ENCODE measurements at places on chromosomes 2 and 18. TPM values are rescaled to one million over a fixed set of nuclear protein-coding genes. Genes with fewer than 3 reads are reported as not detected.

ALPP gene
- polyA plus RNA-seq: 0.03 TPM

DNA sequence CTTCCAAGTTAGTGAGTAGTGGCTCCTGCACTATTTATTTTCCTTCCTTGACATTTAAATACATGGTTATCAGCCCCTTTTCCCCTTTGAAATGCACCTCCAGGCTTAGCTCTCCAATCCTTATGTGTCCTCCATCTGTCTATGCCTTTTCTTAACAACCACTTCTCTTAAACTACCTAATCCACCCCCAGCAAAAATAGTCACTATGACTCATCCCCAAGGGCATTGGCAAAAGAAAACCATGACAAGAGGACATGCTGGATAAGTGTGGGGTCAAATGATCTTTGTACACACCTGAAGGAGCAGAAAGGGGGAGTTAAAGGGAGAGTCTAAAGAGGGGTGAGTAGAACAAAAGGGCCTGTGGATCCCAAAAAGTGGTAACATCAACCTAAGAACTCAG is 127.2 kb downstream of the ANKRD44 start:
- H3K36me3 ChIP-seq: no peaks in the 10 kb centered on the region
- no peak overlapping the region for H3K4me3 ChIP-seq
- H3K4me1 ChIP-seq: no peaks in the 10 kb centered on the region
- DNase-seq: no peak

SLC5A7 gene
- not detected for polyA plus RNA-seq

- DNase-seq: no peak
- H3K27me3 ChIP-seq: no peaks in the 10 kb centered on the region
- H3K4me3 ChIP-seq: no peak overlapping the region
Measured at GRCh38 chr2:201208563-201209252, 25.8 kb downstream of the CASP10 start.

DNA sequence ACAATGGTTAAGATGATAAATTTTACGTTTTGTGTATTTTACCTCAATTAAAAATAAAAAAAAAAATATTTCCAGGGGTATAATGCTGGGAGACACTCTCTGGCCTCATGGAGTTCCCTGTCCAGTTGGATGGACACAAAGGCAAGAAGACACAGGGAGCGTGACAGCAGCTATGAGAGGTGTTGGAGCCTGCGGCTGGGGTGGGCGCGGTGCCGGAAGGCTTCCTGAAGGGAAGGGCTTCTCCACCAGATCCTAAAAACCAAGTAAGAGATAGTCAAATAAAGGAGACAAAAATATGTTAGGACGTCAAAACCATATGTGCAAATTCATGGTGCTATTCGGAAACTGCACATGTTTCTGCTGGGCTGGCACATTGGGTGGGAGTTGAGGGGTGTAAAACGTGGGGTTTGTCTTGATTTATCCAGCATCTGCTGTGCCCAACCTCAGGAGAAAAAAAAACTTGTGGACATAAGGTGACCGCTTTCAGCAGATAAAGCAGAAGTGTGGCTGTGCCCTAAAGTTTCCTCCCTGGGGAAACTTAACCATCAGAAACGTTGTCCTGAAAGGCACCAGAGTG is 467.6 kb downstream of the RNF144A start:
- H3K36me3 ChIP-seq: no peaks in the 10 kb centered on the region
- H3K27me3 ChIP-seq: no peaks in the 10 kb centered on the region
- no peak for DNase-seq
- no peak overlapping the region for H3K4me3 ChIP-seq

- no peak overlapping the region for H3K27ac ChIP-seq
- H3K36me3 ChIP-seq: no peaks in the 10 kb centered on the region
- no peak overlapping the region for H3K4me3 ChIP-seq
- no peaks in the 10 kb centered on the region for H3K27me3 ChIP-seq
Measured at GRCh38 chr2:43459446-43460173, 136.2 kb downstream of the THADA start.

DNA sequence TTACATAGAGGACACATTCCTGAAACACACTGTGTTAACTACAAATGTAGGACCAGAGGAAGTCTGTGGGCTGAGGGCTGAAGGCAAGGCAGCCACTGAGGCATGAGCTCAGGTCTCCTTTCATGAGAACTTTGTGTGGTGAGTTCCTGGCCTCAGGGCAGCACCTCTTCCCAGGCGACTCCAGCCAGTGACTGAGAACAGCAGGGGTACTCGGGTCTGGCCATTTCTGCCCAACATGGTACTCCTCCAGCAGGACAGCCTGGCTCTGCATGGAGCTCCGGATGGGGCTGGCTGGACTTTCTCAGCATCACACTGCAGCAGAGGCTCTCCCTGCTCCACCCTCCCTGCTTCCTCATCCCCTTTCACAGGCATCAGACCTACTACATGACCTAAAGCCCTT is 125.5 kb upstream of the SPATS2L start:
- no peak for DNase-seq
- H3K27ac ChIP-seq: no peak overlapping the region

DNA sequence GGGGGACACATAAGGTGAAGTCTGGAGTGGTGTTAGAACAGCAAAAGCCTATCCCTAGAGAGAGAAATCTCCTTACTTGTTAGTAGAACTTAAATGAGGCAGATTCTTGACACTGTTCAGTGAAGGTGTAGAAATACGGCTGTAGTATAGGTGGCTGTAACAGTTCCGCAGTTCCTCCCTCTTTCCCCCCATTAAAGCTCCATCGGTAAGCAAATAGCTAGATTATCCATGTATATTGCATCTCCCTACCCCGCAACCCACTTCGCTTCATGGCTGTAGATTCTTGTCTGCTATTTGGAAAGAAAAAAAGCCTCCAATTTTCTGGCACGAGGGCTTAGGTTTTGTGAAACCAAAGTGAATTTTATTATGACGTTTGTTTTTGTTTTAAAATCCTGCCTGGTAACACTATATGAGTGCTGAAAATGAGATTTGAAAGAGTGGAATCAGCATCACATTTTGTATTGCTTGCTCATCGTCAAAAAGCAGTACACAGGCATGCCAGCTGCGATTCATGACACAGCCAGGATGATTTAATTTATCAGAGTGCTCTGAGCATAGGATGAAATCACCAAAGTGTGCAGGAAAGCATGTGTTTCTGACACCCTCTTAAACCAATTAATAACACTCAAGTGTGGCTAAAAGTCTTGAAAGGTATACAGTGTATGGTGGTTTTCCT is 1.4 kb downstream of the FAM171B start:
- H3K36me3 ChIP-seq: no peaks in the 10 kb centered on the region
- peaks cover 11% of the 10 kb centered on the region for H3K4me1 ChIP-seq
- no peak for DNase-seq
- no peak overlapping the region for H3K4me3 ChIP-seq
- peaks cover 17% of the 10 kb centered on the region for H3K27me3 ChIP-seq

- no peak for DNase-seq
- H3K4me1 ChIP-seq: no peaks in the 10 kb centered on the region
- no peaks in the 10 kb centered on the region for H3K27me3 ChIP-seq
- H3K27ac ChIP-seq: no peak overlapping the region
Measured at GRCh38 chr2:239846789-239847676, 178.1 kb downstream of the NDUFA10 start.

DNA sequence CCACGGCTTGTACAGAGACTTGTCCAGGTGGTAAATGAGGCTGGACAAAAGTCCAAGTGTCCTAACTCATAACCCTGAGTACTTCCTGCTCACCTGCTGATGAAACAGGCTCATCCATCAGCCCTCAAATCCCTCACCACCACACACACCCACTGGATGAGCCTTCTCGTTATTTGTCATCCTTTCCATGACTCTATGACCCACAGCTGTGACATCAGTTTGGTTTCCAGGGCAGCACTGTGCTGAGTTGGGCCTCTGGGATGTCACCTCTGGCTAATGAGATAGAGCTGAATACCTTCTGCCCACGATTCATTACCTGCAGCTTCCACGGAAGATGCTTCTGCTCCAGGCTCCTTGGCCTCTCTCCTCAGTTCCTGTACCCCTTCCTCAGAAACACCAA is 39.4 kb downstream of the SLC14A2 start:
- no peaks in the 10 kb centered on the region for H3K4me1 ChIP-seq
- H3K36me3 ChIP-seq: no peaks in the 10 kb centered on the region
- no peaks in the 10 kb centered on the region for H3K27me3 ChIP-seq
- DNase-seq: no peak
- no peak overlapping the region for H3K4me3 ChIP-seq

POTEC gene
- polyA plus RNA-seq: 0.01 TPM

CIB4 gene
- not detected for polyA plus RNA-seq

- no peak overlapping the region for H3K27ac ChIP-seq
- H3K27me3 ChIP-seq: peaks cover 4% of the 10 kb centered on the region
- H3K4me1 ChIP-seq: no peaks in the 10 kb centered on the region
Measured at GRCh38 chr2:100807707-100808106, 12.2 kb upstream of the NPAS2 start.

PLEK gene
- polyA plus RNA-seq: 0.11 TPM

GRCh38 chr2:100755441-100755840 is 64.5 kb upstream of the NPAS2 start:
- no peak overlapping the region for H3K27ac ChIP-seq
- H3K4me3 ChIP-seq: no peak overlapping the region
- H3K27me3 ChIP-seq: peaks cover 2% of the 10 kb centered on the region
- no peaks in the 10 kb centered on the region for H3K4me1 ChIP-seq

DNA sequence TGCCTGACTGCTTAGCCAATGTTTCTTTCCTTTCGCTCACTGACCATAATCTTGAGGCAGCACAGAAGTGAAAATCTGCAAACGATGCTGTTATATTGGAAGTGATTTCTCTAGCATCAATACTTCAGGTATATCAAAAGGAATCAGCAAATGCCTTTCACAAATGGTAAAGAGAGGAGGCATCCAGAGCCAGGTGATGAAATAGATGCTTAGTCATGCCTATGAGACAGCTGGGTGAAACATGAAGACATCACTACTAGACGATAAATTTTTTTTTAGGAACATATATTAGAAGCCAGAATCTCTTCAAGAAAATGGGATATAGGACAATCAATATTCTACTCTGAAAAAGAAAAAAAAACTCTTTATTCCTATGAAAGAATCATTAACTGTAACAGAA is 249.2 kb upstream of the SLC39A10 start:
- no peak overlapping the region for H3K4me3 ChIP-seq
- no peaks in the 10 kb centered on the region for H3K27me3 ChIP-seq
- H3K27ac ChIP-seq: peak overlapping the region; percentile 69

GRCh38 chr2:235320326-235320725 is 173.5 kb upstream of the AGAP1 start:
- H3K27me3 ChIP-seq: peaks cover 50% of the 10 kb centered on the region
- no peaks in the 10 kb centered on the region for H3K36me3 ChIP-seq
- H3K4me3 ChIP-seq: no peak overlapping the region
- DNase-seq: no peak
- H3K4me1 ChIP-seq: peaks cover 3% of the 10 kb centered on the region

- no peaks in the 10 kb centered on the region for H3K4me1 ChIP-seq
- H3K27me3 ChIP-seq: no peaks in the 10 kb centered on the region
- H3K36me3 ChIP-seq: peaks cover 76% of the 10 kb centered on the region
- H3K27ac ChIP-seq: no peak overlapping the region
Measured at GRCh38 chr2:3422161-3422779, 42.8 kb downstream of the TRAPPC12 start.

GRCh38 chr2:235518322-235519090 is 24.7 kb downstream of the AGAP1 start:
- no peaks in the 10 kb centered on the region for H3K36me3 ChIP-seq
- H3K27ac ChIP-seq: no peak overlapping the region
- H3K27me3 ChIP-seq: no peaks in the 10 kb centered on the region
- no peak for DNase-seq

- DNase-seq: no peak
- no peaks in the 10 kb centered on the region for H3K4me1 ChIP-seq
- no peak overlapping the region for H3K4me3 ChIP-seq
- no peaks in the 10 kb centered on the region for H3K36me3 ChIP-seq
- H3K27ac ChIP-seq: no peak overlapping the region
Measured at GRCh38 chr2:231258701-231259100, 60.3 kb downstream of the ARMC9 start.

- no peaks in the 10 kb centered on the region for H3K4me1 ChIP-seq
- no peak overlapping the region for H3K27ac ChIP-seq
- H3K36me3 ChIP-seq: no peaks in the 10 kb centered on the region
- no peaks in the 10 kb centered on the region for H3K27me3 ChIP-seq
- no peak overlapping the region for H3K4me3 ChIP-seq
Measured at GRCh38 chr2:184534986-184535385, 63.3 kb upstream of the ZNF804A start.

DNA sequence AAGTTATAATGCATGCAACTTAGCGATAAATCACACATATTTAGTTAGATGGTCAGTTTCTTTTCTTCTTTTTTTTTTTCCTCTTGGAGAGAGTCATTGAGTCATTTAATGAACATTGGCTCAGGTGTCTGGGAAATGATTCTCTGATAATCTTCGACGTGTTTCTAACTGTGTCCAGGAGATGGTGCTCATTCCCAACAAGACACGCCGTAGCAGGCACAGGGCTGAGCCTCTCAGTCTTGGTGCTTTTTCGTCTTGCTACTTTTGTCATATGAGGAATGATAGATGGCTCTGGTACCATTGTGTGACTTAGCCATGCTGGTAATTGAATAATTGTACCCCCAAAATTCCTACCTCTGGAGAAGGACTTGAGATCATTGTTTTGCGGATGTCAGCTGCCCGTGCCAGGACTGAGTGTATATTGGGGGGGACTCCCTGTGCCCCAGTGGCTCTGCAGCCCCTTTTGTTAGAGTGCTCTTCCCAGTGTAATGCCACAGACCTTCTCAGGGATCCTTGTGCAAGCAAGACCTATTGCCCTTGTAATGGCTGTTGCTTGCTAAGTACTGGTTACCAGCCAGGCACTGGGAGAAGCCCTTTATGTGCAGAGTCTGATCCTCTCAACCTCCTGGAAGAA is 107.6 kb upstream of the CYRIA start:
- H3K27me3 ChIP-seq: 0 out of 3 replicates have a peak, but pooled peaks cover 2% of the 10 kb centered on the region
- H3K4me1 ChIP-seq: no peaks in the 10 kb centered on the region
- H3K27ac ChIP-seq: no peak overlapping the region
- DNase-seq: peak; percentile 45

- H3K4me3 ChIP-seq: no peak overlapping the region
- H3K36me3 ChIP-seq: no peaks in the 10 kb centered on the region
- no peaks in the 10 kb centered on the region for H3K4me1 ChIP-seq
- no peak for DNase-seq
Measured at GRCh38 chr2:187364696-187365095, 83.4 kb downstream of the CALCRL start.

GRCh38 chr2:156427074-156427473 is 9.1 kb upstream of the GPD2 start:
- H3K4me3 ChIP-seq: no peak overlapping the region
- H3K27ac ChIP-seq: no peak overlapping the region
- no peaks in the 10 kb centered on the region for H3K27me3 ChIP-seq
- H3K4me1 ChIP-seq: peaks cover 17% of the 10 kb centered on the region
- no peak for DNase-seq

LYPD6B gene
- polyA plus RNA-seq: not detected

- no peaks in the 10 kb centered on the region for H3K36me3 ChIP-seq
- no peaks in the 10 kb centered on the region for H3K4me1 ChIP-seq
- DNase-seq: peak; percentile 33
- H3K27ac ChIP-seq: no peak overlapping the region
Measured at GRCh38 chr2:183248866-183249567, 124.8 kb downstream of the NUP35 start.

- H3K4me1 ChIP-seq: no peaks in the 10 kb centered on the region
- DNase-seq: peak; percentile 62
- no peak overlapping the region for H3K4me3 ChIP-seq
- no peaks in the 10 kb centered on the region for H3K36me3 ChIP-seq
Measured at GRCh38 chr2:217988014-217988839, 14.6 kb downstream of the TNS1 start.

GRCh38 chr2:218357236-218358177 is 850 bp downstream of the CATIP start:
- no peak overlapping the region for H3K4me3 ChIP-seq
- peaks cover 25% of the 10 kb centered on the region for H3K4me1 ChIP-seq
- DNase-seq: no peak

MSTN gene
- polyA plus RNA-seq: not detected
